ENCODE measurements at places on chromosomes 13 and 19. TPM values are rescaled to one million over a fixed set of nuclear protein-coding genes. Genes with fewer than 3 reads are reported as not detected.

MAMSTR gene
- polyA plus RNA-seq, result 118 TPM

KASH5 gene
- not detected for polyA plus RNA-seq

ZNF780A gene
- polyA plus RNA-seq, result 10.4 TPM

ZNF729 gene
- 0.11 TPM for polyA plus RNA-seq

NOSIP gene
- polyA plus RNA-seq, result 44.8 TPM

SMIM44 gene
- not detected for polyA plus RNA-seq

CCNA1 gene
- 0.60 TPM for polyA plus RNA-seq

NRTN gene
- 1.5 TPM for polyA plus RNA-seq

CYP4F2 gene
- polyA plus RNA-seq, result not detected

ERFL gene
- polyA plus RNA-seq, result not detected

HCST gene
- polyA plus RNA-seq, result 5.3 TPM

CGB3 gene
- polyA plus RNA-seq, result 0.19 TPM

ADGRE2 gene
- polyA plus RNA-seq, result 1.3 TPM

VSIG10L gene
- polyA plus RNA-seq, result 0.99 TPM

SIGLEC12 gene
- 0.11 TPM for polyA plus RNA-seq

ZNF723 gene
- polyA plus RNA-seq, result not detected

GJB2 gene
- 0.82 TPM for polyA plus RNA-seq

PBX4 gene
- polyA plus RNA-seq, result 1.2 TPM

POU2F2 gene
- 1.9 TPM for polyA plus RNA-seq

OR7A5 gene
- 0.05 TPM for polyA plus RNA-seq

IGSF23 gene
- not detected for polyA plus RNA-seq

NFIX gene
- 111 TPM for polyA plus RNA-seq

STK11 gene
- 40.9 TPM for polyA plus RNA-seq

METTL21C gene
- polyA plus RNA-seq, result 24.2 TPM

SGCG gene
- polyA plus RNA-seq, result 69.6 TPM

PINLYP gene
- polyA plus RNA-seq, result 5.2 TPM

CLEC11A gene
- 20.8 TPM for polyA plus RNA-seq

RASIP1 gene
- 18.7 TPM for polyA plus RNA-seq

ELSPBP1 gene
- polyA plus RNA-seq, result not detected

KLK8 gene
- polyA plus RNA-seq, result 2.1 TPM

DGKH gene
- polyA plus RNA-seq, result 3.8 TPM

ZNF649 gene
- polyA plus RNA-seq, result 10.4 TPM

PRSS57 gene
- 0.24 TPM for polyA plus RNA-seq

CEACAM7 gene
- not detected for polyA plus RNA-seq

CFAP97D2 gene
- not detected for polyA plus RNA-seq

TLE2 gene
- 28.2 TPM for polyA plus RNA-seq

SYNGR4 gene
- polyA plus RNA-seq, result not detected

LILRA6 gene
- 2.2 TPM for polyA plus RNA-seq

DHPS gene
- 60.1 TPM for polyA plus RNA-seq

PROZ gene
- not detected for polyA plus RNA-seq

ZSCAN4 gene
- polyA plus RNA-seq, result 0.11 TPM

PLPPR3 gene
- polyA plus RNA-seq, result 0.44 TPM

MADCAM1 gene
- 7.2 TPM for polyA plus RNA-seq

LILRB5 gene
- polyA plus RNA-seq, result 8.9 TPM

CRTC1 gene
- polyA plus RNA-seq, result 12.1 TPM

TSKS gene
- 0.88 TPM for polyA plus RNA-seq

SYT5 gene
- not detected for polyA plus RNA-seq

LENG9 gene
- polyA plus RNA-seq, result 0.99 TPM

GSK3A gene
- polyA plus RNA-seq, result 34.4 TPM

ZNF429 gene
- 16.7 TPM for polyA plus RNA-seq

GPR4 gene
- 2.4 TPM for polyA plus RNA-seq

ZNF507 gene
- polyA plus RNA-seq, result 12.2 TPM

ANGPTL8 gene
- 0.63 TPM for polyA plus RNA-seq

All from muscle of back (tissue), 13 donors.